AG10803 (cell line): ENCODE measurements at places on chromosomes 13 and 19.
A peak's percentile ranks its signal among the peaks of the same experiment; 100 is the strongest.

DNA sequence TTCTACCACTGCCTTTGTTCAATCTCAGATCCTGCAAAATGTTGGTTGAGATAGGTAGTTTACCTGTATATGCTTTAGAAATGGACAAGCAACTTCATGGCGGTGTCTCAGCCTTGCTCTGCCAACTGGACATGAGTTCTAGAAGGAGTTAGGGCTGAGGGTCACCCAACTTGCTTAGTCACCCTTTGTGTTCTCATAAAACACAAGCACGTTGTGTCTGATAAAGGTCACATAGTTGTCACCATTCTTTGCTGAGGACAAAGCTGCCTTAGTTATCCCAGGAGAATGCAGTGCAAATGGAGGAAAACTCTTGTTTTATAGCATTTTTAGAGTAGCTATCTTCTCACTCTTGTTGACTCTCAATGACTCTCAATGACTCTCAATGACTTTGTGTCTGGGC lies 218.4 kb upstream of the TMTC4 start:
- DNase-seq = no peak

DNA sequence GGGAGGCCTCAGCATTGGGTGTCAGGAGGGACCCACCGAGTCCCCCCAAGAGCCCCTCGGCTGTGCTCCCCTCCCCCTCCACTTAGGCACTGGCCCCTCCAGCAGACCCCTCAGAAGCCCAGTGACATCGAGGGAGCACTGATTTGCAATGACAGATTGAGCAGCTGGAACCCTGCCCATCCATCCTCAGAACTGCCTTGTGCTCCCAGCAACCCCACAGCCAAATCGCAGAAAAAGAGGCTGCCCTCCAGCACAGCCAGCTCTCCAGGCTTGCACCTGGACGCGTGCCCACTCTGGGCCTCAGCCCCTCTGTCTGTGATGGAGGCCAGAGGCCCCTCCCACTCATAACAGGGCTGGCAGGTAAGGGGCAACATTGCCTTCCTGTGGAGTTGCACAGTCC lies 123.2 kb upstream of the VSTM2B start:
- no peak for DNase-seq

DNA sequence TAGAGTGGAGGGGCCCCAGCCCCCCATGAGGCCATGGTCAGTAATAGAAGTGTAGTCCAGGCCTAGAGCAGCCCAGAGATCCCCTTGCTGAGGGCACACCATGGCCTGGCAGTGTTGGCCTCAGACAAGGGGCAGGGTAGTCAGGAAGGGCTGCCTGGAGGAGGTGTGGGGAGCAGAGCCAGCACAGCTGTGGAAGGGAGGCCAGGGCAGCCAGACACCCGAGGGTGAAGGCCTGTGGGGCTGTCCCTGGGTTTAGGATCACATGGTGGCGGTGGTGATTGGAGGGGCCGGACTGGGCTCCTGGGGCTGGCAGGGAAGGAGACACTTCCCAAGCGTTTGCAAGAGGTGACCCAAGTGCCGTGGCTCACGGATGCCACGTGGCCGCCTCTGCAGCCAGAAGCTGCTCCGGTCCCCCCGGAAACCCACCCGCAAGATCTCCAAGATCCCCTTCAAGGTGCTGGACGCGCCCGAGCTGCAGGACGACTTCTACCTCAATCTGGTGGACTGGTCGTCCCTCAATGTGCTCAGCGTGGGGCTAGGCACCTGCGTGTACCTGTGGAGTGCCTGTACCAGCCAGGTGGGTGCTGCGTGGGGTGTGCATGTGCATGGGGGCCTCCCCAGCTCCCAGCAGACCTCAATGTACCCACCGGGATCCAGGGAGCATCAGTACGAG lies 11.6 kb upstream of the TEKTIP1 start:
- no peak for DNase-seq

GRCh38 chr13:102234618-102235017 lies 167.2 kb downstream of the FGF14 start:
- no peak for DNase-seq

- DNase-seq = peak; percentile 50
Observed at GRCh38 chr13:43389573-43389972, 366.2 kb downstream of the DNAJC15 start.

DNA sequence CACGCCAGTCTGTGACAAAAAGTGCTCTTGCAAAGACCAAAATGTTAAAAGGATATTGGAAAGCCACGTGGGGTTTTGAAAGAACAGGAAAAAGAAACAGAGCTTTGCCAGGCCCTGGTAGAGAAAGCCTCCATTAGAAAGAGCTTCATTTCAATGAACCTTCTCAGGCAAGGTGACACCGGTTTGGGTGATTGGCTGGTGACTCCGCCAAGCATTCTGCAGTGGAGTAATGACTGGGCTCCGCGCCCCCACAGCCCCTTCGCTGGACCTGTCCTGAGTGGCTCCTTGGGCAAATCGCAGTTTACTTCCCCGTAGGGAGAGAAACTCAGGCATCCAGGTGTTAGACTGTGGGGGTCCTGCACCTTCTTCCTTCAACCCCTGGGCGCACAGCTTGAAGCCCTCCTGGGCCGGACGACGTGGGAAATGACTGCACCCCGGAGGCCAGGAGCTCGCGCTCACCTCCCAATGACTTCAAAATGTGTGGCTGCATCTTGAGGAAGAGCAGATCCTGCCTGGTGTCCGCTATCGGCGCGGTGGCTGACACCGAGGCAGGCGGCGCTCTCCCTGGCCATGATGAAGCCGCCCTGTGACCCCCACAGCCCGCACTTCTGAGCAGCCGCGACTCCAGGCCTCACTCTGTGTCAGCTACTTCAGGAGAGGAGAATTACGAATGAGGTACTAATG lies 444.6 kb upstream of the SGCG start:
- no peak for DNase-seq

GRCh38 chr13:70668983-70669382 lies 560.7 kb upstream of the KLHL1 start:
- DNase-seq = no peak

DNA sequence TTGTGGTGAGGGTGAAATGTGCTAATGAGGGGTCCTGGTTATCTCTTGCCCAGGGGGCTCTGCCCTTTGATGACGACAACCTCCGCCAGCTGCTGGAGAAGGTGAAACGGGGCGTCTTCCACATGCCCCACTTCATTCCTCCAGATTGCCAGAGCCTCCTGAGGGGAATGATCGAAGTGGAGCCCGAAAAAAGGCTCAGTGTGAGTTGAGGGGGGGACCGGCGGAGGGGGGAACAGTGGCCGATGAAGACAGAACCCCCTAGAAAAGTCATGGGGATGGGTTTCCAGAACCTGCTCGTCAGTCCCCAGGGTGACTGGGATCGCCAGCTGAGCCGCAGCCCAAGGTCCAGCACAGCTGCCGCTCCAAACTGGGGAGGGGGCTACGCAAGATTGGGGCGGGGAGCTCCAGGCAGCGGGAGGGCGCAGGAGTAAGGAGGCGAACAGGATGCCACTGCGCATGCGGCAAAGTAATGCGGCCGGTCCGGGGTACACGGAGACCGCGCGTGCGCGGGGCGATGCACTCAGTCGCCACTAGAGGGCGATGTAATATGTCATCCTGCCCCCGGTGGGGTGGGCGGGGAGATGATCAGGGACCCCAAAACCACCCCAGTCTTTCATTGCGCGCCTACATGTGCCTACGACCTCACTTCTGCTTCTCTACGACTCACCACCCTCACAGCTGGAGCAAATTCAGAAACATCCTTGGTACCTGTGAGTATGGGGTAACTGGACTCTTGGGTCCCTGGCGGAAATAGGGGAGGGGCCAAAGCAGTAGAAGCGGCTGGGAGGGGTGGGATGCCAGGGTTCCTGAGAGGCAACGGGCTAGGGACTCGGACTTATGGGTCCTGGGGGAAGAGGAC lies 17.9 kb downstream of the BRSK1 start:
- DNase-seq = peak; percentile 56

DNA sequence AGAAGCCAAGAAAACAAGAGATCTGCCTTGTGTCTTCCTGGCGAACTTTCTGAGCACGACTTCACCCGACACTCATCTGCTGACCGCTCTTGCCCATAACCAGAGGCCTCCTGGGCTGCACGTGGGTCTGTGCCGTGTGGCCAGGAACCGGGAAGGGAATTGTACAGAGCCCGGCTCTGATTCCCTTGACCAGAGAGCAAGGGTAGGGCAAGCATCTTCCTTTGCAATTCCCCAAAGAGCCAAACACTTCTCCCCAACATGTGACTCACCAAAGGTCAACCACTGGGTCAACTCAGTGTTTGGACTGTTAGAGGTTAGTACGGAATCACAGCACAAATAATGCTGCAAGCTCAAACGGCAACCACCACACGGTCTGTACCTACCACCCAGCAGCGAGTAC lies 48.9 kb downstream of the KLF2 start:
- no peak for DNase-seq
